ENCODE measurements at places on chromosomes 2 and 18. TPM values are rescaled to one million over a fixed set of nuclear protein-coding genes. Genes with fewer than 3 reads are reported as not detected.

Gene FAM124B
- total RNA-seq: 5.7 TPM

Gene PAX3
- not detected for total RNA-seq

Gene OLA1
- 33.8 TPM for total RNA-seq

DNA sequence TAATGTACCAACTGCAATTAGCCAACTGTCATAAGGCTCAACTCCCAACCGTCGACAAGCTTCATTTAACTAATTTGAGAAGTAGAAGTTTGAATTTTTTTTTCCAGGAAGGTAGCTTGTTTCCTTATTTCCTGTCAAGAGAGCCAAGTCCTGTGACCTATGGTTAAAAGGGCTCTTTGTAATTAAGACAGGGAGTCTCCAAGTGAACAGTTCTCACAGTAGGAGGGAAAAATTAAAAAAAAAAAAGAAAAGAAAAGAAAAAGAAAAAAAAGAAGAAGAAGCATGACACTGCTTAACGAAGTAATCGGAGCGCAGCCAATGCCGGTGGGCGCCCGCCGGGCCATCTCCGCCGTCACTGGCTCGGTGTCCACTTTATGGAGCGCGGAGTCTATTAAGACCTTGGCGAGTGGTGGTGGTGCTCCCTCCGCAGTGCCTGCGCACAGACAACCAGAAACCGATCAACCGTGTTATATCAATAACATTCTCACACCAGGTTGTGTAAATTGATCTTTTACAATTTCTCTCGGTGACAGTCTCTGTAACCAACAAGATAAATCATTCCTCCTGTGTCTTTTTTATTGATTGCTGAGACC lies 197.2 kb upstream of the POU3F3 start:
- H3K4me1 ChIP-seq: no peaks in the 10 kb centered on the region
- no peak overlapping the region for H3K27ac ChIP-seq
- DNase-seq: no peak
- no peaks in the 10 kb centered on the region for H3K27me3 ChIP-seq
- H3K4me3 ChIP-seq: no peak overlapping the region
- no peaks in the 10 kb centered on the region for H3K36me3 ChIP-seq

DNA sequence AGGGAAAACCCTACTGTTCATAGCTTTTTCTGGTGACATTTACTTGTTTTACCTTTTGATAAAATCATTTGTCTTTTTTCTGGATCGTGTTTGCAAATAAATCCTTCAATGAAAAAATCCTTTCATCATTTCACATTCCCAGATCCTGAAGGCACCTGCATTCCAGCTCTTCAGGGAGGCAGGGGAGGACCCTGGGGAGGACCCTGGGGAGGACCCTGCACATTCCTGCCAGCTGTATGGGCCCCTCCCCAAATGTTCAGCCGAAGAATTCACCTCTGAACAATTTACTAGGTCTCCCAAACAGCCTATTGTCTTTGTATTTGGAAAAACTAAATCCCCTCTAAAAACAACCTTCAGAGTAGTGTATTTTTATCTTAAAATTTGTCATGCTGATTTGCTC lies 558.4 kb upstream of the ID2 start:
- H3K4me1 ChIP-seq: no peaks in the 10 kb centered on the region
- DNase-seq: no peak
- H3K27me3 ChIP-seq: no peaks in the 10 kb centered on the region
- H3K27ac ChIP-seq: no peak overlapping the region
- no peak overlapping the region for H3K4me3 ChIP-seq

DNA sequence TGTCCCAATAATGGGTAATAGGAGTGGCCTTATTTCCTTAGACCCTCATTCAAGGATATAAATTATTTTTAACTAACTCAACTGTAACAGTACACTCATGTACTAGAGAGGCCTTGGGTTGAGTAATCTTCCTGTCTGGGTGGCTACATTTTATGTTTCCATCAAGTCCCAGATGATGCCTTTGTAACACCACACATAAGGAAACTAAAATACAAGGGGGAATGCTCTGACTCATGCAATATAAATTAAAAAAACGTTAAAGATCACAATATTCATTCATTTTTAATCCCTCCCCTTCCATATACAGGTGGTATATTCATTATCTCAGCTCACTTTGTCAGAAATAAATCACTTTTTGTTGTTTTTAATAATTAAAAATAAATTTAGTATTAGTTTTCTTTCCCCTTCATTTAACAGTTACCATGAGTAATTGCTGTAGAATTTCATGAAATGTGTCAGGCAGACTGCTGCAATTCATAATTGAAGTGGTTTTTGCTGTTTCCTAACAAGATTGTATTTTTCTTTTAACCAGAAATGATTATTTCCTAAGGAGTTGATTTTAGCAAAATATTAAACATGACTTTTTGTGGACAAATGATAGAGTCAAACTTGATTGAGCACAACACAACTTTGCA lies 1403.6 kb downstream of the SUCLG1 start:
- no peak for DNase-seq
- H3K27ac ChIP-seq: no peak overlapping the region

DNA sequence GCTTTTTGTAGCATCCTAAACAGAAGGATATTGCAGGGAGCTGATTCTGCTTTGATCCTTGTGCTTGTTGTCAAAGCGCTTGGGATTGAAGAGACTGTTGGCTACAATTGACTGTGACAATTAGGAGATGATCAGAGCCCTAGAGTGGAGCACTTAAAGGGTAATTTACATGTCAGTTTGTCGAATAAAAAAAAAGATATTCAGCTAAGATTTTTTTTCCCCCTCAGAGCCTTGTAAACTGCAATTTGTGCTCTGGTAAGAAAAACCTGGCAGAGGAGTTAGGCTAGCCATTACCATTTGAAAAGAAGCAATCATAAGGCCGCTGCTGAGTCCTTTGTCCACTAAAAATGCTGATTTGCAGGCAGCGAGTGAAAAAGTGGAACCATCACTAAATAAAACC lies 47.8 kb upstream of the ZEB2 start:
- no peaks in the 10 kb centered on the region for H3K4me1 ChIP-seq
- H3K27me3 ChIP-seq: no peaks in the 10 kb centered on the region
- H3K4me3 ChIP-seq: no peak overlapping the region
- DNase-seq: no peak
